Activated naive CD8-positive, alpha-beta T cell treated with anti-CD3 and anti-CD28 coated beads for 36 hours (primary cell): ENCODE measurements at places on chromosomes 2 and 18.

DNA sequence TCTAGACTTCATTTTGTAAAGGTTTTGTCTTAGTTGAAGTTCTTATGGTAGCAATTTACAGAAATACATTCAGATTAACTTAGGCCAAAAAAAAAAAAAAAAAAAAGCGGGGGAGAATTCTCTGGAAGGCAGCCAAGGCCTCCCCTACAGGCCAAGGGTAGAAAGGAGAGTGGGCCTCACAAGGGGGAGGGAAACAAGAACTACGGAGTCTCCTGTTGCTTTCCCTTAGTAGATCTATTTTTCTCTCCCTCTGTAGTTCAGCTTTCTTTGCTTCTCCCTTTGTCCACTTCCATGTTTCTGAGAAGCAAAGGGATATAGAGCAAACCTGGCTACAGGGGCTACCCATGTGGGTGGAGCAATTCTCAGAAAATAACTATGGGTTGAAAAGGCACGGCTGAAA lies 2.4 kb upstream of the STK11IP start:
- DNase-seq: no peak

GRCh38 chr18:22946846-22947245 lies 13.7 kb downstream of the RBBP8 start:
- DNase-seq: no peak

- no peak for DNase-seq
These were observed 23.8 kb upstream of the IL1R2 start for GRCh38 chr2:101967826-101968513.

GRCh38 chr2:220915092-220915623 lies 656.9 kb downstream of the EPHA4 start:
- no peak for DNase-seq

- peak; percentile 24 for DNase-seq
These were observed at the start of gene ZNF804A for GRCh38 chr2:184598316-184599053. Gene ZNF804A, plus strand, starts transcription at chr2:184598529. Its CDS starts 431 bp downstream, at chr2:184598960.

DNA sequence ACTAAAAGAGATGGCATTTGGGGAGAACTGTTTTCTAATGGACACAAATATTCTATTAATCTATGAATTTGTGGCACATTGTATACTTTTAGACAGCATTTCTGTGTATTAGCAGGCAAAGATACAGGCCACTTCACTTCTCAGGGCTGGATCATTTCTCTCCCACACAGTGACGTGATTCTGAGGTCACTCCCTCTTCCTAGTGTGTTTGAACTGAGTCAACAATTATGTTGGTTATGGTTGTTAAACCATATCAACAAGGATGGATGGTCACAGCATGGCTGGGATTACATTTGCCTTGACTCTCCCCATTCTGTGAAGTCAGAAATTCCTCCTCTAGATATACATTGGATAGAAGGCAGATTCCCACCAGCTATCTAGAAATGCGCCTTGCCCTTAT lies 11.6 kb downstream of the NOSTRIN start:
- no peak for DNase-seq

- DNase-seq: no peak
These were observed 4.1 kb upstream of the EVA1A start for GRCh38 chr2:75564713-75565359.
